ENCODE measurements at places on chromosomes 16 and 17.

DNA sequence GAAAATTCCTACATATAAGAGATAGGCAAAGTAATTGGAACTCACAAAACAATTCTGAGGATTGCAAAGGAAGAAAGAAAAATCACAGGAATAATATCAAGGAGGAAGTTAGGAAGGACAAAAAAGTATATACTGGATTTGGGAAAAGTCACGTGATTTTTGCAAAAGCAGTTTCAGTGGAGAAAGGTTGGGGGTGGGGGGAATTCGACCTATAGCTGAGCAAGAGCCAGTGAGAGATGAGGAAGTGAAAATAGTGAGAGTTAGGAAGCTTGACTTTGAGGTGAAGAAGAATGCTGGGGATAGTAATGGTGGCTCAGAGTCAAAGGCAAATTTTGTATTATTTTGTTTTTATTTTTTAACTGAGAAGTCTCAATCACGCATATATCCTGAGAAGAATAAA lies 438.0 kb upstream of the PMFBP1 start:
- DNase-seq = no peak

DNA sequence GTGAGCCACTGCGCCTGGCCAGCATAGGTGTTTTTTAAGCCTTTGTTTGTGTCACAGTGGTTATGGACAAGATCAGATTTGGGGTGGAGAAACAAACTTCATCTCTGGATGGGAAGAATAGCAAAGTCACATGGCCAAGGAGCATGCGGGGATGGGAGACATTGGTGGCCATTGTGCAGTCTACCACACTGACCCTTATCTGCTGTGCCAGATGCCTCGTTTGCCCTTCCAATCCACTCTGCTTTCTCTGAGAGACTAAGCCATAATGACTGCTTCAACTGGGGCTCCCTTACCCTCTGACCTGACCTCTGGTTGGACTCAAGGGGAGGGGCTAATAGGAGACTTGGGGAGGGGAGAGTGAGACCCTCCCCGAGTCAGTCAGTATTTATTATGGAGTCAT lies 166.8 kb downstream of the PRKCB start:
- no peak for DNase-seq

GRCh38 chr16:73189136-73189535 lies 141.2 kb upstream of the ZFHX3 start:
- DNase-seq = no peak

DNA sequence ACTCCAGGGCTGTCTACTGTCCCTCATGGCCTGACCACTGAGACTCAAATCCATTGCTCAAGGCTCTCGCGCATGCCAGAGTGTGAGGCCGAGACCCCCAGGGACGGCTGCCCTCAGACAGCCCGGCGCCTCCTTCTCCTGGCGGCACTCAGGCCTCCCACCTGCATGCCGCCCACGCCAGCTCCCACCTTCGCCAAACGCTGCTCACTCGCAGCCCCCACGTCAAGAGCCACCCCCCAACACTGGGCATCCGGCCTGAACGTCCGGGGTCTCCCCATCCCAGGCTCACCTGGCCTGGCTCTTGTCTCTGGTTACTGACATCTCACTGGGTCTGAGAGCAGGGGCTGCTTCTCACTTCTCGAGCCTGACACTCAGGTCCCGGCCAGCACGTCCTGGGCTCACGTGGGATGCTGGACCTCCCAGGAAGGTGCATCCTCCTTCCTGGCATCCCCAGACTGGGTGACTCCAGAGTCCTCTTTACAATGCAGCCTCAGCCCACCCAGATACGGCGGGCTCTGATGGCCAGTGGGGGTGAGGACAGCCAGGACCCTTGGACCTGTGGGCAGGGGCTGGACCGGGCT lies 12.2 kb upstream of the CACNA1H start:
- no peak for DNase-seq

GRCh38 chr16:67015313-67015731 lies 13.6 kb upstream of the CBFB start:
- peak; percentile 43 for DNase-seq

DNA sequence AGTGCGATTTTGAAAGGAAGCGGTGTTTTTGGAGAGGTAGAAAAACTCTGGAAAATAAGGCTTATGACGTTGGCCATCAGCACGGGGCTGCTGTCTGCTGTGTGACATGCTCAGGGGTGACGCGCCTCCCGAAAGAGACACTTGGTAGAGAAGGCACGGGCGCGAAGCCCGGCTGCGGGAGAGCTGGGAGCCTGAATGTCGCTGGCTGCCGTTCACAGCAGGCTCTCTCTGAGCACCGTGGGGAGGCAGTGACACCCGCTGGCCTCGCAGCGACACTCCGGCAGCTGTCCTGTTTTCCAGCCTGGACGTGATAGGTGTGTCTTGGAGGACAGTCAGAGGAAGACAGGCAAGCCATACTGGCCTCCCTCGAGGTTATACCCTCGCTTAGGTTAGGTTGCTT lies 759.1 kb upstream of the RBFOX1 start:
- DNase-seq = no peak

DNA sequence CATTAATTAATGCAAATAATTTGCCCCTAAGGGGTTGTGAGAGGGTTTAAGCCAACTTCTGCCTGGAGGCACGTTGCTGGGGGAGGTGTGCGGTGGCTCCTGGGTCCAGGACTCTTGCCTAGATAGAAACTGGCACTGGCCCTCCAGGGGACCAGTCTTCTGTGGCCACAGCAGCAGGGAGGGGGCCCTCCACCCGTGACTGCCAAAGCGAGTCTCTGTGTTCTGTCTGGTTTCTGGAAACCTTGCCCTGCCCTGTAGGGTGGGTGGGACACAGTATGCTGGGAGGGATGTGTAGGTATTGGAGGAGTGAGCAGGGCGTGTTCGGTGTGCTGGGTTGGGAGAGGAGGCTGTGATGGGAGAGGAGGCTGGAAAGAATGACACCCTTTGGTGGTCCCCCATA lies 78.8 kb downstream of the TBC1D16 start:
- peak; percentile 62 for DNase-seq

GRCh38 chr17:6011206-6011605 lies 59.0 kb upstream of the WSCD1 start:
- no peak for DNase-seq

DNA sequence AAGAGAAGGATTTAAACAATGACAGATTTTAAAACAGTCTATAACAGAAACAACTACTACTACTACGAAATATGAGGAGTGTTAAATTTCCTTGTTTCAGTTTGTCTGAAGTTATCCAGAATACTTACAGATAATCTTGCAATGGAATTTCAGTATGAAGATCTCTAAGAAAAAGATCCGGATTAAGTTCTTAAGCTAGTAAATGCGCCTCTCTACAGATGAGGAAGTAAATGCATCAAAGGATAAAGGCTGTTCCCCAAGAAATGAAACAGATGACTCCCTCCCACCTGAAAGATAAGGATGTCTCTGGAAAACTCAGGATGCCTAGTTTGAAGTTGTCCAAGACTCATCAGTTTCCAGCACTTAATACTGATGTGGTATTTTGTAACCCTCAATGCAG lies 105.1 kb downstream of the PARN start:
- no peak for DNase-seq

Measured in suprapubic skin (tissue), 4 donors.